Left forelimb (tissue), 1 donor: ENCODE measurements at places on chromosomes 1 and 21.

DNA sequence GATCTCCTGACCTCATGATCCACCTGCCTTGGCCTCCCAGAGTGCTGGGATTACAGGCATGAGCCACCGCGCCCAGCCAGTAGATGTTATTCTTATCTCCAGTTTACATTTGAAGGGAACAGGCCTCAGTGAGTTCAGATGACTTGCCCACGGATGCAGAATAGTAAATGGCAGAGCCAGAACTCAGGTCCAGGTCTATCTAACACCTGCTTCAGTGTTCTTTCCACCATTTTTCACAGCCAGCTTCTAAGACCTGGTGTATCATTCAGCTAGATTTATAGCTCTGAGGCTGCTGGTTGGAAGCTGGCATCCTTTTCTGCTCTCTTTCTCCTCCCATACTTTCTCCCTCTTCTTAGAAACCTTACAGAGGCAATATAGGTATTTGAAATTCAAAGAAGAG lies 10.8 kb downstream of the FABP3 start:
- DNase-seq: no peak

DNA sequence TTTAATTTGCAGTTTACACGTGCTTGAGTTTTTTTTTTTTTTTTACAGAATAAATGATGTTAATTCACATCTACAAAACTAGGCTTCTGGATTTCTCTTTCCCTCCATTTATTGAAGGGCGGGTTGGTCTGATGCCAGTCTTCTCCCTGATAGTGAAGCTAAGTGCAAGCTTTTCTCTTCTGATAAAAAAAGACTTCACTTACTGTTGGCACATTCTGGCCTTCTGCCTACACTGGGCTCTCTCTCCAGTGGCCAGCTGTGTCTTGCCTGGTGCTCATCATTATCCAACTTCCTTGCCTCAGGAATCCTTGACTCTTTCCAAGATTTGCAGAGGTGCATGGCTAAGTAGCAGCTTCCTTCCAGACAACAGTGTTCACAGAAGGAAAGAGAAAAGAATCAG lies 7.6 kb upstream of the RAP1A start:
- DNase-seq: no peak

GRCh38 chr1:203390298-203390697 lies 39.4 kb upstream of the FMOD start:
- no peak for DNase-seq

- DNase-seq: no peak
These were observed 5.3 kb downstream of the ADIPOR1 start for GRCh38 chr1:202952818-202953217.

- DNase-seq: no peak
These were observed 186.8 kb downstream of the SEC16B start for GRCh38 chr1:177783051-177783450.

DNA sequence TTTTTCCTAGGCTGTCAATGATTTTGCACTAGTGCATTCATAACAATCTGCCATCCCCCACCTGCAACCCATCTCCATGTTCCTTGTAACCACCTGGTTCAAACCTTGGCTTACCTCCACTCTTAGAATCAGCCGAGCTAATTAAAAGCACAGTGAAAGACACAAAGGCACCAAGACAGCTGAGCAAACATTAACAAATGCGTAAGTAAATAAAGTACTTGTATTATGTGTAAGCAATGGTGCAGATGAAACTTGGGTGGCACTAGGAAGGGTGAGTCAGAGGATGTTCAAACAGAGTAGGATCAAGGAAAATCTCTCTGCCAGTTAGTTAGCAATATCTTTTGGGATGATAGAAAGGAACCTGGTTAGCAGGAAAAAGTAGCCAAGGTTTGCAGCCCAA lies 5.1 kb upstream of the FOXJ3 start:
- DNase-seq: no peak

DNA sequence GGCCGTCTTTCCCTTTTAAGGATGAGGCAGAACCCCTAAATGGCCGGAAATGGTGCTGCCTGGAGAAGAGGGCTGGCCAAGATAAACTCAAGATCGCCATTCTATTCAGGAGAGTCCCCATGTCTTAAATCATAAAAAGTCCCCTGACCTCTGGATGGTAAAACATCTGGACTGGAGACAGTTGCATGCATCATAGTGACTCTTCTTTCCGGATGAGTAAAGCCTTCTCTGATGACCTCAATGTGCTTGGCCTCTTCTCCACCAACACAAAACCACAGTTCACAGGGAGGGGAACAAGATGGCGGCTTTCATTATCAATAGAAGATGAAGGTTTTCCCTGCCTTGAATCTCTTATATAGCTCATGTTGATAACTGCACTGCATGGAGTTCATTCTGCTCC lies 27.5 kb upstream of the H6PD start:
- DNase-seq: no peak

DNA sequence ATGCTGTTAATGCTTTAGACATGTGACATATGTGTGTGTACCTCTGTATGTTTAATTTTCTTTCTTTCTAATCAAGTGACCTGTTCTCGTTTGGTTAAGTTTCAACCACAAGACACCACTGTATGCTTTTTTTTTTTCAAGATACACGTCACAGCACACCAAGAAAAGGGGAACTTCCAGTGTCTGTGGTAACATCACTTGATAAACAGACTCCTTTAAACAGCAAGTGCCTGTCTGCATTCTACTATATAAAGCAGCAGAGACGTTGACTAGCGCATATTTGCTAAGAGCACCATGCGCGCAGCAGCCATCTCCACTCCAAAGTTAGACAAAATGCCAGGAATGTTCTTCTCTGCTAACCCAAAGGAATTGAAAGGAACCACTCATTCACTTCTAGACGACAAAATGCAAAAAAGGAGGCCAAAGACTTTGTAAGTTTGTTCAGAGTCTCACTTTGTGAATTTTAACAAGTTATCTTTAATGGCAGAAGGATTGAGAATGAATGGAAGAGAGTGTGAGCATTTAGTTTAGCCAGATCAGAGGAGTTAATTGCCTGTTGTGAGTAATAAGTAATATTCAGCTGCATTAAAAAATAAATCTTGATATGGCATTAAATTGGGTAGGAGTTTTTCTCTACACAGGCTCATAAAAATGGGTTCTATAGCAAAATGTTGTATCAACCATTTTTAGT lies at the start of gene RGS1:
Gene RGS1, plus strand, starts transcription at position 275 of the 691 bp plus-strand sequence. Its CDS starts 20 bp downstream, at position 295.
- no peak for DNase-seq

DNA sequence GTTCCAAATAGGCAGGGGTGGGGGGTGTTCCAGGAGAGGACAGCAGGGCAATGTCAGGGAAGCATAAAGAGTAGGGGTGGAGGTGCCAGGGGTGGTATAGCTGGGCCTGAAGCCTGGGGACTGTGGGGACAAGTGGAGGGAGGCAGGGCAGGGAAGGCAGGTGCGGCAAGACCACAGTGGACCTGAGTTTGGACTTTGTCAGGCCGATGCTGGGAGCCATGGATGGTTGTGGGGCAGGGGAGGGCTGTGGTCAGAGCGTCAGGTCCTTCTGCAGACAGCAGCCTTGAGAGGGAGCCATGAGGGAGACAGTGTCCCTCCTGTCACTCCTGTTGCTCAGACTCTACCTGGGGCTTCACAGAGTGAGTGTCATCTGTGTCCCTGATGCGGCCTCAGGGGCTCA lies 320.3 kb downstream of the PTPRU start:
- peak; percentile 31 for DNase-seq

GRCh38 chr1:45987204-45987603 lies 145.2 kb downstream of the PIK3R3 start:
- no peak for DNase-seq
